Suppressor macrophage treated with lipopolysaccharide for 4 hours (primary cell): ENCODE measurements at places on chromosomes 2 and 18.

DNA sequence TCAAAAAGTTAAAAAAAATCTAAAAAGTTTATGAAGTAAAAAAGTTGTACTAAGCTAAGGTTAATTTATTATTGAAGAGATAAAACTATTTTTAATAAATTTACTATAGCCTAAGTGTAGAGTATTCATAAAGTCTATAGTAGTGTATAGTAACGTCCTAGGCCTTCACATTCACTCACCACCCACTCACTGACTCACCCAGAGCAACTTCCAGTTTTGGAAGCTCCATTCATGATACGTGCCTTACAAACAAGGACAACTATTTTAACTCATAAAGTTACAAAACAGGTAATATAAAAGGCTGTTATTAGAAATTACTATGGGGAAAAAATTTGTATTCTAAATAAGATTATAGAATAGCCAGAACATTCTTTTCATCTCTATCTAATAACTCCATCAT, 158.9 kb upstream of the FN1 start:
- DNase-seq = peak; percentile 57

GRCh38 chr2:24919037-24919505, 966 bp downstream of the ADCY3 start:
- no peak for DNase-seq

GRCh38 chr2:202508686-202509085, 126.1 kb upstream of the FAM117B start:
- DNase-seq = no peak

DNA sequence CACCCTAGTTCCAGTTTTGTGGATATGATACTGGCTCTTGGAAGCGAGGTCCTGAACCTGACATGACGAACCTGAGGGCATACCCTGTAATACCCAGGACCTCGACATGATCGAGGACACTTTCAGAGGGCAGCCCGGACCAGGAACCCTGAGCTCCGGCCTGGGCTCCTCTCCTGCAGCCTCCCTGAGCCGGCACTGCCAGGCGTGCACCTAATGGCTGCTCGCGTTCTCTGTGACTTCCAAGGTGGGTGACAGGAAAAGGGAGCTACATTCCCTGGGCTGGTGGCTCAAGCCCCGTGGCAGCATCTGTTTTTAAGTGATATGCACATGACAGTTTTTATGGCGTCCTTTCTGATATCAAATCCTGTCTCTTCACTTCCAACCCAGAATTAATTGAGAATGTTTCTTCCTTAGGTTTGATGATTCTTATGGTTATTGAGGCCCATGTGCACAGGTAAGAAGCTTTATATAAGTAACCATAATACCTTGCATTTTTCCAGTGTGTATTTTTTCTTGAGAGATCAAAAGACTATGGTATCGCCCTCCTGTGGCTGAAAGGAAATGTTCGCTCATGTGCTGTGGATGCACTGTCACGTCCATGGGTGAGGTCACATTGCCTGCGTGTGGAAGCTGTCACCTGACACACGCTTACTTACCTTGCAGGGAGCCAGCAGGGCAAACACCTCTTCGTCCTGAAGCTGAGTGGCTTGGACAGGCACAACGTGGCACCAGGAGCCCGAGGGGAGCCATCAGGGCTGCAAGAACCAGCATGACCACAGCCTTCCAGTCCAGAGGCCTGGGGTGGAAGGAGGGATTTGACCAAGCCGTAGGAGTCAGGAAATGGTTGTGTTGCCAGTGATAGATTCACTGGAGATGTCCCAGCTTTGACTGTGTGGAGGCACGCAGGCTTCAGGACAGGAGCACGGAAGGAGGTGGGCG, 367.4 kb upstream of the MYT1L start:
- no peak for DNase-seq

- no peak for DNase-seq
Observed at GRCh38 chr2:216791303-216791702, 68.6 kb downstream of the TNP1 start.

DNA sequence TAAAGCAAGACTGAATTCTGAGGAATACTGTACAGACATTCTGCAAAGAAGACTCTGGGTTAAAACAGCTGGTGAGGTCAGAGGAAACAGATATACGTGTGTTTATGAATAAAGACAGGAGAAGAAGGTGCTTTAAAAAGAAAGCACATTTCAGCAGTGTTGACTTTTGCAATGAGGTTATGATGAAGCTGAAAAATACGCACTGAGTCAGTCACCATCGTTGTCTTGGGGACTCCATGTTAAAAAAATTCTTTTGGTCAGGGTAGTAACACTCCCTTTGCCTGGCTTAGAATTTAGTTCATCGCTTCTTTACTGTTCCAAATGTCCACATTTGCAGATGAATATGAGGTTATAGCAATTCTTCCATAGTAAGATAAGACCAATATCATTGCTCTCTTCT, 1049.0 kb downstream of the TSN start:
- DNase-seq = no peak

DNA sequence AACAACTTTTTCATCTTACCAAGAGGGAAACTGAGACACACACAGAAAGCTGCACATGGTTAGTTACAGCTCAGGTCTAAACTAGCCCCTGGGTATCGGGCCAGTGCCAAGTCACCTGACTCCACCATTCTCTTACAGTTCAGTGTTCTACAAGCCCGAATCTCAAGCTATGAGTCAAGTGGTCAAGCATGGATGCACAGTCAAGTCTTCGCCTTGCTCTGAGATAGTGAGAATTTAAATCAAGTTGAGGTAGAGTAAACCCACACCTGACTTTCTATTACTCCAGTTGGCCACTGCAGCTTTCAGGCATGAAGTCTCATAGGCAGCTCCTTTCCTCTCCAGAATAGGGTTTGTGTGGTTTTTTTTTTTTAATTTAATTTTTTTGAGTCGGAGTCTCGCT, 34.5 kb upstream of the ARL5A start:
- DNase-seq = no peak

DNA sequence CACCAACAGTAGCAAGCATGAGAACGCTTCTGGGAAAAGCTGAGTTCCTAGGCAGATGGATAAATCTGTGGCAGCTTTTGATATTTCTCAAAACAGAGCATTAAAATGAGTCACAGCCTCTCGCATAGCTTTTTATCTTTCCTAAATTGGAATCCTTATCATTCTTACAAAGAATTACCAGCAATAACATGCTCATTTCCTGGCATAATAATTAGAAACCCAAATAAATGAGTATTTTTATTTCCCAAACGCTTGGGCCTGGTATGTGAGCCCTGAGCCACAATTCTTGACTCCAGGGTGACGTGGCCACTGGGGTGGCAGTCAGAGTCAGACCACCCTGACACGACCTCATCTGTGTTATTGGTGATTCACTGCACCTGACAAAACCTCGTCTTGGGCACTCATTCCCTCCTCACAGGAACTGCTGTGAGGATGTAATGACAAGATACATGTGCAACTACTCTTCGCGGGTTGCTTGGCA, 210.7 kb downstream of the ARL4C start:
- no peak for DNase-seq

- no peak for DNase-seq
Observed at GRCh38 chr18:39698436-39698835, 2132.8 kb upstream of the CELF4 start.

GRCh38 chr18:34458410-34458977, 233.8 kb upstream of the NOL4 start:
- no peak for DNase-seq

DNA sequence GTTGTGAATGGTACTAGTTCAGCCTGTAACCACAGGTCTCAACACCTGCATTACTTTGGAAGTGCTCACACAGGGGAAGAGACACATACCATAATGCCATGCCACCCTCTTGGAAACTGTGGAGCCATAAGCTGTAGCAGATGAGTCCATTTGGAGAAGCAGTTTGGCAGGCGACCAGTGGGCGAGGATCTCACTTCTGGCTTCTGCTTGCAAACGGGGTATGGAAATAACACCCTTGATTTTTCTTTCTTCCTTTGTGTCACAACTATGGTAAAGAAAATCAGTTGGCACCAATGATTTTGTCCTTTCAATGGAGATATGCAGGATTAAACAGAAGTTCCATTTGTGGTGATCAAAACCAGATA, 28.6 kb downstream of the APOB start:
- DNase-seq = no peak

GRCh38 chr18:63107931-63108330, 211.6 kb downstream of the BCL2 start:
- no peak for DNase-seq

GRCh38 chr2:128661311-128661710, 342.6 kb upstream of the HS6ST1 start:
- DNase-seq = no peak

DNA sequence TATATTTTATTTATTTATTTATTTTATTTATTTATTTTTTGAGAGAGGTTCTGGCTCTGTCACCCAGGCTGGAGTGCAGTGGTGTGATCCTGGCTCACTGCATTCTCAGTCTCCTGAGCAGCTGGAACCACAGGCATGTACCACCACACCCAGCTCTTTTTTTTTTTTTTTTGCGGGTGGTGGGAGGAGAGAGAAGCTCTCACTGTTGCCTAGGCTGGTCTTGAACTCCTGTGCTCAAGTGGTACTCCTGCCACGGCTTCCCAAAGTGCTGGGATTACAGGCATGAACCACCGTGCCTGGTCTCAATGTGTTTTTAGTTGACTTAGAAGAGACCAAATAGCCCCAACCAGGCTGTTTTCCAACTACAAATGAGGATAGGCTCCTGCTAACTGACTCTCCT, 80.7 kb downstream of the PDCL3 start:
- no peak for DNase-seq

DNA sequence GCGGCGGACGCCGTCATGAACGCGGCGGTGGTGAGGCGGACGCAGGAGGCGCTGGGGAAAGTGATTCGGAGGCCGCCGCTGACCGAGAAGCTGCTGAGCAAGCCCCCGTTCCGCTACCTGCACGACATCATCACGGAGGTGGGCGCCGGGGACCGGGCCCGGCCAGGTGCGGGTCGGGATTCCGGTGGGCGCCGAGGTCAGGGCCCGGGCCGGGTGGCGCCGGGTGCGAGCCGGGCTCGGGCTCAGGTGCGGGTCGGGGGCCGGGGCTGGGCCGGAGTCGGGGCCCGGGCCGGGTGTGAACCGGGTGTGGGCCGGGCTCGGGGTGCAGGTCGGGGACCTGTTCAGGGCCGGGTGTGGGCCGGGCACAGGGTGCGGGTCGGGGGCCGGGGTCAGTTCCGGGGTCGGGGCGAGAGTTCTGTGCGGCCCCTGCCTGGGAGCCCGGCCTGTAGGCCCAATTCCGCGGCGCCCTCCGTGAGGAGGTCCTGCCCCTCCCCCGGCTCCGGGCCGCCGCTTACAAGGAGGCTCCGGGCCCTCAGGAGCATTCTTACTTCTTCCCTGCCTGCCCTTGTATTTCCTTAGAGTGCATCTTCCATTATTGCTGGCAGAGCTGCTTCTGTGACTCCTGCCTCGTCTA, 447 bp downstream of the TRAF3IP1 start:
- peak; percentile 23 for DNase-seq

DNA sequence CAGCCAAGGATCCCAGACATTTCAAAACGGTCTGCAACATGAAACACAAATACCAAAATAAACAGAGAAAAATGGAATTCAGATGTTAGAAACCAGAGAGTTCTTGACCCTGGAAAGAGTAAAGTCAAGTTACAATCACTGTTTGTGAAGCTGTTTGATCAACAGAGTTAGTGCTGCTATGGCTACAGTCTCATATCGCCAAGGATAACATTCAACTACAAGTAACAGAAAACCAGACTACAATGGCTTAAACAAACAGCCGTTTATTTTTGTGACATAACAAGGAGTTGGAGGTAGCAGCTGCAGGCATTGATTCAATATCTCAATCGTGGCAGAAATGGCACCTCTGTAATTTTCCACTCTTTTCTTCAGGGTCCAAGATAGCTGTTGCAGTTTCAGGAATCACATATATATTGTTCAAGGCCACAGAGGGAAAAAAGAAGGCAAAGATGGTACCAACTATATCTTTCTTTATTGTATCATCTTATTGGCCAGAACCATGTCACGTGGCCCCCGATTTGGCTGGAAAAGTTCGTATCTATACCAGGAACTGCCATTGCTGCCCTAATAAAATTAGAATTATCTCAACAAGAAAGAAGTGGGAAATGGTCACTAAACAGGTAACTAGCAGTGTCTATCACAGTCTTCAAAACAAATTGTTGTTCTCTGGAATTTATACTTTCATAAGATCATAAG, 17.7 kb upstream of the HNRNPLL start:
- DNase-seq = no peak

DNA sequence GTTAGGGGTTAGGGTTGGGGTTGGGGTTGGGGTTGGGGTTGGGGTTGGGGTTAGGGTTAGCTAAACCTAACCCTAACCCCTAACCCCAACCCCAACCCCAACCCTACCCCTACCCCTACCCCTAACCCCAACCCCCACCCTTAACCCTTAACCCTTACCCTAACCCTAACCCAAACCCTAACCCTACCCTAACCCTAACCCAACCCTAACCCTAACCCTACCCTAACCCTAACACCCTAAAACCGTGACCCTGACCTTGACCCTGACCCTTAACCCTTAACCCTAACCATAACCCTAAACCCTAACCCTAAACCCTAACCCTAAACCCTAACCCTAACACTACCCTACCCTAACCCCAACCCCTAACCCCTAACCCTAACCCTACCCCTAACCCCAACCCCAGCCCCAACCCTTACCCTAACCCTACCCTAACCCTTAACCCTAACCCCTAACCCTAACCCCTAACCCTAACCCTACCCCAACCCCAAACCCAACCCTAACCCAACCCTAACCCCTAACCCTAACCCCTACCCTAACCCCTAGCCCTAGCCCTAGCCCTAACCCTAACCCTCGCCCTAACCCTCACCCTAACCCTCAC, 24.1 kb upstream of the RABL2A start:
- no peak for DNase-seq

GRCh38 chr2:195561116-195561921, 95.7 kb upstream of the SLC39A10 start:
- peak; percentile 75 for DNase-seq

- DNase-seq = no peak
Observed at GRCh38 chr2:224983712-224984554, 58.3 kb downstream of the DOCK10 start.

- DNase-seq = peak; percentile 78
Observed at GRCh38 chr2:143150287-143150686, 21.1 kb downstream of the ARHGAP15 start.

GRCh38 chr2:170743530-170744239, 26.5 kb upstream of the ERICH2 start:
- DNase-seq = no peak

- no peak for DNase-seq
Observed at GRCh38 chr2:215833531-215834162, 179.7 kb downstream of the MREG start.

GRCh38 chr2:174184915-174185314, 63.4 kb downstream of the OLA1 start:
- no peak for DNase-seq

DNA sequence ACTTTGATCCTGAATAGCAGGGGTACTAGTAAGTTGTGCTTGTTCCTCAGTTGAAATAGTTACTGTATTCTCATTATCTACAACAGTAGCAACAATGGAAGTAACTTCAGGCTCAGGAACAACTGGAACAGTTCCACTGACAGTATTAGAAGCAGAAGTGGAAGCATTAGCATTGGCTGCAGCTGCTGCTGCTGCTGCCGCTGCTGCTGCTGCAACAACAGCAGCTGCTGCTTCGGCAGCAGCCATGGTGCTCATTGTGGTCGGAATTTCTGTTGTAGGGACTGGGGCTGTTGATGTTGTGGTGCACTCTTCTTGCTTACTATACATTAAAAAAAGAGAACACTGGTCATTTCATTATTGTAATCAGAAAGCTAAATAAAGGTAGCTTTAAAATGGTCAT, 40.8 kb downstream of the PRPF40A start:
- no peak for DNase-seq
